Stimulated activated naive CD4-positive, alpha-beta T cell (primary cell): ENCODE measurements at places on chromosomes 6 and 20.

DNA sequence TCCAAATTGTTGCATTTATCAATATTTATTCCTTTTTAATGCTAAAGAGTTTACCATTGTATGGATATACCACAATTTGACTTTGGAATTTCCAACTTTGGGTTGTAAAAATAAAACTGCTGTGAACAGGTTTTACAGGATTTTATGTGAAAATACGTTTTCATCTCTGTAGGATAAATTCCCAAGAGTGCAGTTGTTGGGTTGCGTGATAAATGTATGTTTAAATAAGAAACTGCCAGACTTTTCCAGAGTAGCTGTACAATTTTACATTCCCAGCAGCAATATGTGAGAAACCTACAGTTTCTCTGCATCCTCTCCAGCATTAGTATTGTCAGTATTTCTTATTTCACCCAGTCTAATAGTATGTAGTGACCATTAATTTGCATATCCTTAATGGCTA, 12.6 kb downstream of the TAB2 start:
- DNase-seq: no peak

DNA sequence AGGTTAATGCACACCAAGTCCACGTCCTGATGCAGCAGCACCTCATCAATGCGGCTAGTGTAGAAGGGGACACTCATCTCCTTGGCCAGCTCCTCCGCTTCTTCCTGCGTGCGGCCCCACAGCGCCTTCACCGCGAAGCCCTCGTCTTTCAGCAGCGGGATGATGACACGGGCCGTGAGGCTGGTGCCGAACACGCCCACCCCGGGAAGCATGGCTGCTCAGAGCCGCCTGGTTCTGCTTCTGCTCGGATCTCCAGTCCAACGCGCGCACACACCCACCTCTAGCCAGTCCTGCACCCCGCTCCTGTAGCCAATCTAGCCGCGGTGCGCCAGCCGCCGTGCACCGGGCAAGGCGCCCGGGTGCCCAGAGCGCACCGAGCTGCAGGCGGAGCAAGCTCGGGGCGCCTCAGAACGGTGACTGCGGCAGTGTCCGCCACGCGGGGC, 700 bp downstream of the GFOD1 start:
- DNase-seq: no peak

DNA sequence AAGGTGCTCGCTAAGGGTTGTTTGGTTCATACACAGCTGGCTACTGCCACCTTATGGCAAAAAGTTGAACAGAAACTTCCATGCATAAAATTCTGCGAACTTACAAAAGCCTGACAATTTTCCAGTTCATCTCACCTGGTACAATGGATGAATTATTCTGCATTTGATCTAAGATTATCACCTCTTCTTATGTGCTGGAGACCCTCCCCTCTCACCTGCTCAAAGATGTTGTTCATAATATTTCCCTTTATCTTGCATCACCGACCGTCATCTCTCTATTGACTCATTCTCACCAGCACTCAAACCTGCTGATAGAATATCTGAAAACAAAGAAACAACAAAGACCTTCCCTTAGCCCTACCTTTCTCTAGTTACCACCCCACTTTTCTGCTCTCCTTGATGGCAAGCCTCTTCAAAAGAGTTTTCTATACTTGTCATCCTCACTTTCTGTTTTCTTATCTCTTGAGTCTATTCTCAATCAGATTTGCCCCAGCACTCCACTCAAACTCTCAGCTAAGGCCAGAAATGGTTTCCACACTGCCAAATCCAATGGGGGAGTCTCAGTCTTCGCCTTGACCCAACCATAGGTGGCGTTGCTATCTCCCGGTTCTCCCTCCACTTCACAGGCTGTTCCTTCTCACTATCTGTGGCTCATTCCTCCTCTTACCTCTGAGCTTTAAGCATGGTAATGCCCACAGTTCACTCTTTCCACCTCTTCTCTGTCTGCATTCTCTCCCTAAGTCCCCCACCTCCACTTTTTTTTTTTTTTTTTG, 25.8 kb downstream of the SNRNP48 start:
- DNase-seq: peak; percentile 7

DNA sequence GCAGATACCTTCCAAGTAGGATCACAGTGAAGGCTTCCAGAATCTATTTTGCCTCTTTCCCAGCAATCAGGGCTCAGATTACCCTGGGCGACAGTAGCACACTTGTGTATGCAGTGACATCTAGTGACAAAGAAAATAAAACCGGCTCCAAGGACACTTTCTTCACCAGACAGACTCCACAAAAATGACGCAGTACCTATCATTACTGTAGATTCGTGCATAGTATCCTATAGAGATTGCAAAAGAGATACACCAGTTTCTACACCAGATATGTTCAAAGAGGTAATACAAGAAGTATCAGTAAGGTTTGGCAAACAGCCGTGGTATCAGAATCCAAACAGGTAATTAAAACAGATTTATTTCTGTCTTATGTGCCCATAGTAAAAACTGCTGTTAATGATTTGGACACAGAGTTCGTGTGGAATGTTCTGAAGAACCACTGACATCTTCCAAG, 600.4 kb upstream of the JAG1 start:
- DNase-seq: no peak

DNA sequence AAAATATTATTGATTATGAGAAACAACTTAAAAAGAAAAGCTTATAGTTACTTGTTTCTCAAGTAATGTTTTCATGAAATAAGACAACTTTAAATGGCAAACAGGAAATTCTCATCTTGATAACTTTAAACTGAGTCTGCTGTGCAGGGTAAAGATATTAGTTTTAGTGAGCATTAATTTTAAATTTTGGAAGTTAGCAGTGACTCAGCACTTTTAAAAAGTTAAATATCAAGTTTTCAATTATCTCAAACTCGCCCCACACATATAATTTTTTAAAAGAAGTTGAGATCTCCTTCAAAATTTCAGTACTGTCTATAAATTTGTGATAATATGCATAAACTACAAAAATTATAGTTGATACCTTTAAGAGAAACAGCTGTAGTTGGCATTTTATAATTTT, 337.3 kb upstream of the NT5E start:
- DNase-seq: no peak

GRCh38 chr6:63476302-63476701, 96.0 kb upstream of the LOC128125822 start:
- no peak for DNase-seq

DNA sequence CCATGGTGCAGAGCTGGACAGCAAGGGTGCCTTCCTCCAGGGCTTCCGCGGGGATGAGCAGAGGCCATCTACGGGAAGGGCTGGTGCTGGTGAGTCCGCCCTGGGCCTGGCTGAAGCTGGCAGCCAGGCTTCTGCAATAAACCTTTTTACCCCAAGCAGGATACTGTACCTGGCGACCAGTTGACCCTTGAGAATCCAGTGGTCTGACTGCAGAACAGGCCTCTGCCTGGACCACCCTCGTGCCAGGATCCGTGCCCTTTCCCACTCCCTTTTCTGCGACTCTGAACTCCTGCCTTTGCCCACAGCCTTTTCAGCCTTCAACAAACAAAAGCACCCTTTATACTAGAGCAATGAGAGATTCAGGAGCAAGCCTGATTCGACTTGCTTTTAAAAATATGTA, 18.9 kb downstream of the CDH26 start:
- DNase-seq: no peak

DNA sequence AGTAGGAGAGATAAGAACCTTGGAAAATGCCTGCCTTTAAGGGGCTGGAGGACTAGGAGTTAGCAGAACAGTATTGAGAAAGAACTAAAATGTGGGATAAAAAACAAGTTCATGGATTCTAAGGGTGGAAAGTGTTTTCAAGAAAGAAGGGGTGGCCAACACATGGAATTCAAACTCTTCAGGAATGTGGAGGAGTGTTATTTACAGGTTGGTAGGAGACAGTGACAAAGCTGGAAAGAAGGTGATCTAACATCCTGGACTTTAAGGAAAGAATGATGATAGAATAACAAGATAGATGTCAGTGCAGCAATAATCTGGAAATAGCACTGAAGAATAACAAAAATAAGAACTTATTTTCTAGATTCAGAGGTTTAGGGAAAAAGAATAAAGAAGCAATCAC, 54.0 kb upstream of the TNFRSF21 start:
- DNase-seq: no peak

DNA sequence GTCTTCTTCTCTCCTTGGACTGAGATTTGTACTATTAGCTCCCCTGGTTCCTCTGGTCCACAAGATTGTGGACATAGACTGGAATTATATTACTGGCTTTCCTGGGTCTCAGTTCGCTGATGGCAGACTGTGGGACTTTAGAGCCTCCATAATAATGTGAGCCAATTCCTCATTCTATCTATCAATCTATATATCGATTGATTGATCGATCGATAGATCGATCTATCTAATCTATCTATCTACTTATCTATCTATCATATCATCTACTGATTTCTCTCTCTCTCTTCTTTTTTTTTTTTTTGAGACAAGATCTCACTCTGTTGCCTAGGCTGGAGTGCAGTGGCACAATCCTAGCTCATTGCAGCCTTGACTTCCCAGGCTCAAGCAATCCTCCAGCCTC, 51.5 kb upstream of the DDR1 start:
- no peak for DNase-seq

- DNase-seq: no peak
Observed at GRCh38 chr6:116512111-116512559, 696 bp downstream of the CALHM5 start.

GRCh38 chr20:59164686-59165391, 1.2 kb downstream of the ZNF831 start:
- DNase-seq: no peak
